ENCODE measurements at places on chromosomes 16 and 17.

- no peaks in the 10 kb centered on the region for H3K36me3 ChIP-seq
- peak overlapping the region; percentile 67 for H3K4me3 ChIP-seq
- peaks cover 5% of the 10 kb centered on the region for H3K4me1 ChIP-seq
- no peak for DNase-seq
- no peak overlapping the region for H3K27ac ChIP-seq
These were observed 560 bp upstream of the RUSF1 start for GRCh38 chr16:31508706-31509195.

GRCh38 chr16:65280845-65281512, 159.1 kb upstream of the CDH11 start:
- no peak overlapping the region for H3K4me3 ChIP-seq
- peak overlapping the region; percentile 80 for H3K27ac ChIP-seq
- no peaks in the 10 kb centered on the region for H3K27me3 ChIP-seq
- peaks cover 31% of the 10 kb centered on the region for H3K4me1 ChIP-seq

GRCh38 chr17:82370471-82371332, 863 bp upstream of the UTS2R start:
- no peaks in the 10 kb centered on the region for H3K36me3 ChIP-seq
- peaks cover 16% of the 10 kb centered on the region for H3K27me3 ChIP-seq
- H3K4me3 ChIP-seq, result no peak overlapping the region
- no peak overlapping the region for H3K27ac ChIP-seq
- no peaks in the 10 kb centered on the region for H3K4me1 ChIP-seq
- DNase-seq, result no peak

DNA sequence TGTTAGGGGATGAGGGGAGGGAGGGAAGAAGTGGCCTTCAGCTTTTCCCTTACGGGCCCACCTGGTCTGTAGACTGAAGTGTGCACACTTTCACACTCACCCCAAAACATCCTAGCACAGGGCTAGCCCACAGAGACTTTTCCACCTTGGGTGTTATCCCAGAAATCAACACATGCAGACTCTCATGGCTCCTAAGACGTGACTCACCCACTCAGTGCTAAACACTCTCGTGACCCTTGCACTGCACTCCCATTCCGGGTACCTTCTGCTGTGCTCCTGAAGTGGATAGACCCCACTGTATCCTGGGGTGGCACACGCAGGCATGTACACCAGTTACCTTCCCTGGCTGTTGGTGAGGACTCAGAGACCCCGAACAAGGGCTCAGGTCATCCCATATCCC, 23.0 kb upstream of the ABCC3 start:
- H3K27ac ChIP-seq, result no peak overlapping the region
- no peaks in the 10 kb centered on the region for H3K36me3 ChIP-seq
- DNase-seq, result no peak

DNA sequence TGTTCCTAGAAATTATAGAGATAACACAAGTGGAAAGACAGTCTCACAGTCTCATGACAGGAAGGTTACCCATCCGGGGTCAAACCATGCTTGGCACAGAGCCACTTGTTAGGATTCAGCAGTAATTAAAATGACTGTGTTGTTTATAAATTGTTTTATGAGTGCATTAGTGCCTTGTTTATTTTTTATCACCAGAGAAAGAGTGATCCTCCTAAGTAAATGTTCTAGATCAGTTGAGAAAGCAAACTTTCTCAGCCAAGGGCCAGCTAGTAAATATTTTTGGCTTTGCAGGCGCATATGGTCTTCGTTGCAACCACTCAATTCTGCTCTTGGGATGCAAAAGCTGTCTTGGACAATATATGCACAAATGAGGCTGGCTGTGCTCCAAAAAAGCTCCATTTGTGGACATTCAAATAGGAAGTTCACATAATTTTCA, 253.9 kb upstream of the CACNG5 start:
- no peaks in the 10 kb centered on the region for H3K4me1 ChIP-seq
- no peak overlapping the region for H3K4me3 ChIP-seq
- H3K36me3 ChIP-seq, result no peaks in the 10 kb centered on the region
- DNase-seq, result no peak

- peaks cover 18% of the 10 kb centered on the region for H3K4me1 ChIP-seq
- DNase-seq, result peak; percentile 96
- H3K27me3 ChIP-seq, result no peaks in the 10 kb centered on the region
- peak overlapping the region; percentile 67 for H3K27ac ChIP-seq
- peaks cover 5% of the 10 kb centered on the region for H3K36me3 ChIP-seq
These were observed 5.1 kb downstream of the ARL4D start for GRCh38 chr17:43403846-43404245.

- no peaks in the 10 kb centered on the region for H3K36me3 ChIP-seq
- DNase-seq, result no peak
- peaks cover 11% of the 10 kb centered on the region for H3K4me1 ChIP-seq
- H3K27ac ChIP-seq, result no peak overlapping the region
- H3K27me3 ChIP-seq, result no peaks in the 10 kb centered on the region
These were observed 50.6 kb downstream of the HS3ST3B1 start for GRCh38 chr17:14351493-14351892.

DNA sequence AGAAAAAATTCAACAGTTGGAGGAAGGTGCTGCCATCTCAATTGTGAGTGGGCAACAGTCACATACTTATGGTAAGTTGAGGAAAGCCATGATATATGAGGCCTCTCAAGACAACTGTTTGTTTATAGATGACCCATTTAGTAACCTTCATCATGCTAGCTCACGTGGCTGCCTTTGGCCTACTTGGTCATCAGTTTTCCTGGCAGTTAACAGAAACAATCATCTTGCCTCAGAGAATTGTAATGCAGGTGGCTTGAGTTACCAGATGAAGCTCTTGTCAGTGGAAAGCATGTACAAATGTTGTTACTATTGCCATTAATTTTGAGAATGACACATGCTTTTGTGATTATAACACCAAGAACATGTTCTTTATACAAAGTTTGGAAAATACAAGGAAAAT, 14.7 kb downstream of the TPPP3 start:
- no peak for DNase-seq
- H3K4me1 ChIP-seq, result no peaks in the 10 kb centered on the region
- no peak overlapping the region for H3K4me3 ChIP-seq
- no peak overlapping the region for H3K27ac ChIP-seq

DNA sequence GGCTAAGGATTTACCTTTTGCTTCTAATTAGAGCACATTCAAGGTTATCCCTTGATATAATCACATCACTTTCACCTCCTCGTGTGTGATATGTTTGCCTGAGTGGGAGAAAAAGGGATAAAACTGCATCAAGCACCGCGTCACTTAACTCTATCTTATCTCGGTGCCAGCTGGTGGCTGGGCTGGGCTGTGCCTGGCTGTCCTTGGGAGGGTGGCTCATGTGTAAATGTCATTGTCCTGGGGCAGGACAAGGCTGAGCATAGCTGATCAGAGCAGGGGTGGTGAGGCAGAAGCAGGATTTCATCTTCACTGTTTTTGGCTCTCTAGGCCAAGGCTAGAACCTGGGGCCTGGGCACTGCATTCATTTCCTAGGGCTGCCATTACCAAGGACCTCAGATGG, 105.3 kb downstream of the RAP1GAP2 start:
- no peak overlapping the region for H3K27ac ChIP-seq
- no peaks in the 10 kb centered on the region for H3K27me3 ChIP-seq
- no peaks in the 10 kb centered on the region for H3K36me3 ChIP-seq
- peaks cover 2% of the 10 kb centered on the region for H3K4me1 ChIP-seq
- no peak overlapping the region for H3K4me3 ChIP-seq
- DNase-seq, result peak; percentile 45

DNA sequence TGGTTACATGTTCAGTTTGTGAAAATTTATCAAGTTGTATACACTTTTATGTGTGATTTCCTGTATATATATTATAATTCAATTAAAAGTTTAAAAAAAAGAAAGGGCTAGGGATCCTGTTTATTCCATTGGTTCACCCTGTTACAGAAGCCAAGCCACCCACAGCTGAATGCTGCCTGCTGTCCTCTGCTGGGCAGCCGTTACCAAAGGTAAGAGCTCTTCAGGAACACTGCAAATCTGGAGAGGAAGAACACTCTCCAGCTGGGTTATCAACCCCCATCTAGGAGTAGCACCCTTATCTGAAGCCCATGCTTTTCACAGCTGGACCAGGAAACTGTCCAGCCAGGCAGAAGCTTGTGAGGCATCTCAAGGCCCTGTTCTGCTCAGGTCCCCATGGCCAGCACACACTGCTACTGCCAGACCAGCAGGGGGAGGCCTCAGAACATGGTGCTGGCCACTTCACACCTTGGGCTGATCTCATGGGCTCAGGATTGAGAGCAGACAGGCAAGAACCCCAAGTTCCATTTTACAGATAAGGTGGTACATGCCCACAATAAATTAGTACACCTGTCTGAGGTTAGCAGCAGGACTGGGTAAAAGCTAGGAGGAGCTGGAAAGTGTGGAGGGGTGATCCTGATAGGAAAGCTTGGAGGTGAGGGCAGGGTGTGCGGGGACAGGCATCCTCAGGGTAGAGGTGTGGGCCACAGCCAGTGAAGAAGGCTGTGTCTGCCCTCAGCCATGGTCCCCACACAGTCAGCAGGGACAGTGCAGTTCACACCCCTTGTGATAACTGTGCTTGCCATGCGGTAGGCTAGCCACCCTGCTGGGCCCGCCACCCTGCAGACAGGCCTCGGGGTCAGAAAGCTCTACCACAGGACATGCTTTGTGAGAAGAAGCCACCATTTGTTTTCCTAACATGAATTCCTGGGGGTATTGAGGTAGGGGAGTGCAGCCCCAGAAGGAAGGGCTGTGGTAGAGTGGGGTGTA, 54.3 kb upstream of the SREBF1 start:
- DNase-seq, result peak; percentile 89
- H3K27me3 ChIP-seq, result no peaks in the 10 kb centered on the region
- no peak overlapping the region for H3K27ac ChIP-seq
- H3K36me3 ChIP-seq, result no peaks in the 10 kb centered on the region

DNA sequence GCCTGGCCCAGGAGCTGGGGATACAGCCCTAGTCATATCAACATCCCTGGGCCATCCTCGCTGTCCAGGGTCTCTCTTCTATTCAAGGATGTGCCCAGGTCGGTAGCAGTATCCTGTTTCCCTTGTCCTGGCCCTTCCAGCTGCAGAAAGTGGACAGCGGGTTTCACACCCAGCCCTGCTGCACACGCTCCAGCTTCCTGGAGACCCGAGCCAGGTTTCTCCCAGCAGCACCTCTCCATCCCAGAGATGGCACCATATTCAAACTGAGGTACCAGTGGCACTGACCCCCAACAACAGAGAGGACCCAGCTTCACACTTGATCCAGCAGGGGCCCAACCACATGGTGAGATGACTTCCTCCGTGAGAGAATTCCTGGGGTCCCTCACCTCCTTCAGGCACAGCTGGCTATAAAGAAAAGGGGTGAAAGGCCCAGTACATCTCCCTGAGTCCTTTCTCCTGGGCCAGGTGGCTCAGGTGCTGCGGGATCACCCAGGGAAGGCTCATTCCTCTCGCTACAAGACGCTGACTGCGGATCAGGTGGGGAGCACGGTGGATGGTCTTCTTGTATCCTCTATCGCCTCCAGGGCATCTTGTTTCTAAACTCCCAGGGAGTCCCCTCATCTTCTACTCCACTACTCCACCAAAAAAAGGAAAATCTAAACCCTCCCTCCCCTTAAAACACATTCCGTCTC, 1.4 kb downstream of the CUEDC1 start:
- no peak for DNase-seq
- H3K4me1 ChIP-seq, result peaks cover 35% of the 10 kb centered on the region
- no peak overlapping the region for H3K4me3 ChIP-seq
- peak overlapping the region; percentile 70 for H3K27ac ChIP-seq
- H3K27me3 ChIP-seq, result no peaks in the 10 kb centered on the region

GRCh38 chr17:81097134-81097942, 62.4 kb downstream of the BAIAP2 start:
- no peak overlapping the region for H3K4me3 ChIP-seq
- DNase-seq, result peak; percentile 77
- H3K27ac ChIP-seq, result no peak overlapping the region
- peaks cover 7% of the 10 kb centered on the region for H3K4me1 ChIP-seq
- no peaks in the 10 kb centered on the region for H3K27me3 ChIP-seq

DNA sequence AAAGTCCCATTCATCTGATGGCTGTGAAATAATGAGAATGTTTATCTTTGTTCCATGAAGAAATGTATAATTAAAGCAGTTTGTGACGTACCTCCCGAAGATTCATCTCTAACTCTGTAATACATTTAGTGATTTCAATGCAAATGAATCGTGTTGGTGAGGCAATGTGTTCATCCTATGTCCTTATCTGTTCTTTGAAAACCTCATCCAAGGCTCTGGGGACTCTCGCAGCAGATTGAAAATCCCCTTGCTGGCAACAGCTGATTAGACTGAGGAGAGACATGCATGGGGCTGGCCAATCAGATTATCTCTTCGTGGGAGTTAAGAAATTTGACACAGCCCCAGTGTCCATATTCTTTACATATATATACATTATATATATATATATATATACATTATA, 1095.4 kb upstream of the EEF2KMT start:
- H3K27me3 ChIP-seq, result no peaks in the 10 kb centered on the region
- H3K27ac ChIP-seq, result no peak overlapping the region
- DNase-seq, result no peak
- no peak overlapping the region for H3K4me3 ChIP-seq
- H3K36me3 ChIP-seq, result no peaks in the 10 kb centered on the region

DNA sequence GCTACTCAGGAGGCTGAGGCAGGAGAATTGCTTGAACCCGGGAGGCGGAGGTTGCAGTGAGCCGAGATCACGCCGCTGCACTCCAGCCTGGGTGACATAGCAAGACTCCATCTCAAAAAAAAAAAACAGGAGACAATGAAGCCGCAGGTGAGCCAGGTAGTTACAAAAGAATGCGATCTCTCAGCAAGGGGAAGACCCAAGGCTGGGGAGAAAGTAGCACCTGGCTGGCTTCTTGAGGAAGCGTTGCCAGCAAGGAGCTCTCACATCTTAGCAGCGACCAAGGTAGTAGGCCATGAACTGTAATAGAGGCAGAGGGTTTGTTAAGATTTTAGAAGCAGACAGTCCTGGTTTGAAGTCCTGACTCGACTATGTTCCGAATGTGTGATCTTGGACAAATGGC, 175.0 kb downstream of the AIPL1 start:
- H3K4me3 ChIP-seq, result no peak overlapping the region
- H3K4me1 ChIP-seq, result peaks cover 3% of the 10 kb centered on the region
- peak; percentile 18 for DNase-seq
- H3K36me3 ChIP-seq, result no peaks in the 10 kb centered on the region
- H3K27ac ChIP-seq, result no peak overlapping the region

DNA sequence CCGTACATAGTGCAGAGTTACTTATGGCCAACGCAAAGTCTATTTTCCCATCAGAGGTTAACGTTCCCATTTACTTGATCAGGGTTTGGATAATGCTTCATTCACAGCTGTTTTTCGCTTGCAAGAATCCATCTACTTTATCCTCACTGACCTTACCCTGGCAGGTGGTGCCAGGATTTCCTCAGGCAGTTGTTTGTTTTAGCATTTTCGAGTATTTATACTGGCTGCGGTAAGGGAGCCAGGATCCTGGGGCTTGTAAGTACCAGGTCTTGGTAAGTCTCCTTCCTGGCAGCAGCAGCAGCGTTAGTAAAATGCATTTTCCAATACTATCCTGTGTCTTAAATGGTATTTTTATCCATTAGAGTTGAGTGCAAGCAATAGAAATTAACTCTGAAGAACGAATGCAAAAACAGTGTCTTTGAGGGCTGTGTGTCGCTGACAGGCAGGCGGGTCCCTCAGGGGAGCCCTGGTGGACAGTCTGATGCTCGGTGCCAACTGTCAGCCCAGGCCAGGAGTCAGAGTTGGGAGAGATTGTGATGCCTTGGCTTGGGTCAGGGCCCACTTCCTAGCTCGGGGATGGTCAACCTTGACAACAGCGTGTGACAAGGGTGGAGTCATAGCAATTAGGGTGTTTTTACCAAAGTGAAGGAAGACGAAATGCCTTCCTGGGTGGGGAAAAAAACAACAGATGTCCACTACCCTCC, 92.4 kb upstream of the HSBP1 start:
- no peak overlapping the region for H3K4me3 ChIP-seq
- no peaks in the 10 kb centered on the region for H3K27me3 ChIP-seq
- no peak for DNase-seq
- H3K4me1 ChIP-seq, result no peaks in the 10 kb centered on the region
- no peak overlapping the region for H3K27ac ChIP-seq
